ENCODE measurements at places on chromosomes 13 and 19.

GRCh38 chr19:11530432-11530831 is 1.5 kb upstream of the ECSIT start:
- peak; percentile 83 for DNase-seq

- DNase-seq, result no peak
Measured at GRCh38 chr13:107788464-107789165, 426.7 kb downstream of the LIG4 start.

DNA sequence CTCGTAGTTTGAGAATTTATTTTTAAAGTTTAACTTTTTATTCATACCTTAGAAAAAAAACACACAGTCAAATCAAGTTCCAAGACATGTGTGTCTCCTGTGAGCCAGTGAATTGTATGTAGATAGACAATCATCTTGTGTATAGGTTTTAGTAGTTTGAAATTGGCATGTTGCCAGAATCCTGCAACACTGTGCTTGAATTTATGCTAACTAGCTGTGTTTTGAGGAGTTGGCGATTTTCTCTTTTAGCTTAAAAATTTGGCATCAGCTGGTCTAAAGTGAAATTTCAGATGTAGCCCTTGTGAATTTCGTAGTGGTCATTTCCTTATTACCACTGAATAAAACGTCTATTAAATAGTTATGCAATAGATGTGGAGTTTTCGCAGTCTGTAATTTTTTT is 213.2 kb downstream of the ATP8A2 start:
- DNase-seq, result no peak

DNA sequence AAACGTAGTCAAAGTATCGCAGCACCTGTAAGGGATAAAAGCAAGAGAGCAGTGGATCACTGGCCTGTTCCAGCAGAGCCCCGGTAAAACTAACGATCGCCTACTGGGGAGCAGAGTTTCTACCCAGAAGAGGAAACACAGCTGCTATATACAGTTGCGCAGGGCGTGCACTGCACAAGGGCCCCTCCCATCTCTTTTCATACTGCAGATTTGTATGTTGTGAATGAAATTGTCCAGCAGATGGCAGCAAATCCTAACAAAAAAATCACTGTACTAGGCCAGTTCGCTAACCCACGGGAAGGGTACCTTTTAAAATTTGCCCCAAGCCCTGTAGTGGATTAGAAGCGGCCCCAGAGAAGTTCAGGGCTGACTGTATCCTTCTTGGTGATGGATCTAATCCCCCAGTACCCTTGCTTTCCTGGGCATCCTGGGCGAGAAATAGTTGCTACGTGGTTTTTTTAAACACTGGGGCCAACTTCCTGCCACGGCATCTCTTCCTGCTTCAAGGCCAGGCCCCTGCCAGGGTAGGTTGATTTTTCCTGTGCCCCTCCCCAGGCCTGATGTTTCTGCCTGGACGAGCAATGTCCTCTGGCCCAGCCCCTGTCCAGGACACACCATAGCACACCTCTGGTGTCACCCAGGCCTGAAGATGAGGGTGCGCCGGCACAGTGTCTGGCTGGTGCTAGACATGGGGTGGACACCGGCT is 127.0 kb downstream of the IER2 start:
- no peak for DNase-seq

DNA sequence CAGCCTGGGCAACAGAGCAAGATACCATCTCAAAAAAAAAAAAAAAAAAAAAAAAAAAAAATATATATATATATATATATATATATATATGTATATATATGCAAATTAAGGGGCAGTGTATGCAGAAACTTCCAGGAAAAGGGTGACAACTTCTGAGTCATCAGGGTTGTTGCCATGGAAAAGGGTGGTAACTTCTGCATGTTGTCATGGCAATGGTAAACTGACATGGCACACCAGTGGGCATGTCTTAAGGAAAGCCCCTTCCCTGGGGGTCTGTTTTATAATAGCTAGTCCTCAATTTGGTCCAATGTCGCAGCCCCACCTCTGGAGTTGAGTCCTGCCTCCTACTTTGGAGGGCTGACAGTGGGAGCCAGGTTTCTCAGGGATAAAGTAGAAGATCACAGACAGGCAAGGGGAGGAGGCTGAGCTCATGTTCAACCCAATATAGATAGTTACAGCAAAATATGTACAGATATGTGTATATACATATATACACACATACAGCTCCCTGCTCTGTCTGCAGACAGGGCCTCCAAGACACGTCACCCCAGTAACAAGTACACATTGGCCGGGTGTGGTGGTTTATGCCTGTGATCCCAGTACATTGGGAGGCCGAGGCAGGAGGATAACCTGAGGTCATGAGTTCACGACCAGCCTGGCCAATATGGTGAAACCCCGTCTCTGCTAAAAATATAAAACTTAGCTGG is 7.2 kb upstream of the FCHO1 start:
- no peak for DNase-seq

DNA sequence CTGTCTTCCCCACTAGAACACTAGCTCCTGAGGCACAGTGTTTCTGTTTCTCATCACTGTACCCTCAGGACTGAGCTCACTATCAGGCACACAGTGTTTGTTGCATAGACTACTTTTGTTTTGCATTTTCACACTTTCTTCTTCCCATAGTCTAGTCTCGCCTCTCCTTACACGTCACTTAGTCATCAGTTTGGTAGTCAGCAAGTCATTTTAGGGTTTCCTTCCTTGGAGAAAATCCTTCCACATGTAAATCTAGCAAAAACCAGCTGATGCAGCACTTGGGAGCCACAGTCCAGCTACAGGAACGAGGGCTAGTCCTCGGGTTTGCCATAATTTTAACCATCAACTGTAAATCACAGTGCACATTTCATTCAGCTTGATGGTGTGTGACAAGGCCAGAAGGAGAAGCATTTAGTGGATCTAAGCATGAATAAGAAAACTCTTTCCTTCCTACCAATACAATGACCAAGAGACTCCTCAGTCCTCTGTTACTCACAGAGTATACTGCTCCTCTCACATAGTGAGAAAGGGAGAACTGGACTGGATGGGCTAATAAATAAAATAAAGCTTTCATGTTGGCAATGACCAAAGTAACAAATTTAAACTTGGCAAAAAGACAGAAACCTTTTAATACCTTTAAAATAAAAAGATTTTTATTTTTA is 221.0 kb downstream of the KLF12 start:
- no peak for DNase-seq

- DNase-seq, result no peak
Measured at GRCh38 chr13:40329781-40330485, 336.5 kb downstream of the FOXO1 start.

- peak; percentile 30 for DNase-seq
Measured at GRCh38 chr13:44331912-44332851, 41.4 kb upstream of the SERP2 start.

DNA sequence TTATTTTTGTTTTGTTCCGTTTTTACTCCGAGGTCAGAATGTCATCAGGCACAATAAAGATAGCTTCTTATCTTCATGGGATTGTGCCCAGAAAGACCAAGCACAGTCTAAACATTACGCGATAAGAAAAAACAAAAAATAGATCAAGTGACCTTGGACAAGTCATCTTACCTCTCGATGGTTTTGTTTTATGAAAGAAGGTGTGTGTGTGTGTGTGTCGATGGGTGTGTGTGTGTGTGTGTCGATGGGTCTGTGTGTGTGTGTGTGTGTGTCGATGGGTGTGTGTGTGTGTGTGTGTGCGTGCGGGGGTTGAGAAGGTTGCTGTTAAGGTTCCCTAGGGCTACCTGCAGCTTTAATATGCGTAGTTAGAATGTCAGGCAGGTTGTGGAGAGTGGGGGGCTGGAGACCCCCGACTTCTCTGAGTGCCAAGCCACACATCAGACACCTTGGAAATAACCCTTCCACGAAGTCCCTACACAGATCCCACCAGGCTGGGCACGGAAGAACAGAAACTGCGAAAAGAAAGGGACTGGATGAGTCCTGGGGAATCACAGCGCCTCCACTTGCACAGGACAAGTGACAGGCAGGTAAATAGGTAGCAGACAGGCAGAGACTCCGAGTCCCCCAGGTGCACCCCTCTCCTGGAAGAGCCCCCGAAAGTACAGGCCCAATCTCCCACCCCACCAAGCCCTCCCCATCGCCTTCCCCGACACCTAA is 458 bp upstream of the ATP8A2 start:
- no peak for DNase-seq

DNA sequence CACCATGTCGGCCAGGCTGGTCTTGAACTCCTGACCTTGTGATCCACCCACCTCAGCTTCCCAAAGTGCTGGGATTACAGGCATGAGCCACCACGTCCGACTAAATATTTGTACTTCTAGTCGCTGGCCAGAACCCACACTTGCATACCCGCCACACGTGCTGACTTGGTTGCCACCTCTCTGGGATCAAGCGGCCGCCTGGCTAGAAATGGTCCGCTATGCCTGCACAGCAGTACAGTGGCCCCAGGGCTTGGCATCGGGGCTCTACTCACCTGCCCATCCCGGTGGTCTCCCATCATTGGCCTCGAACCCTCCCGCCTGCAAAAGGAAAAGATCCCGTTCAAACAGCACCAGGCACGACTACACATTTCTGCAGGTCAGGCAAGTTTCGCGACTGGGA is 23.7 kb upstream of the TINCR start:
- no peak for DNase-seq

- no peak for DNase-seq
Measured at GRCh38 chr13:41897126-41897525, 63.8 kb downstream of the VWA8 start.

- peak; percentile 4 for DNase-seq
Measured at GRCh38 chr13:33678906-33679657, 138.9 kb upstream of the RFC3 start.

- DNase-seq, result no peak
Measured at GRCh38 chr19:53961523-53962356, 997 bp upstream of the CACNG8 start.

- no peak for DNase-seq
Measured at GRCh38 chr13:38167164-38167822, 182.4 kb upstream of the UFM1 start.

DNA sequence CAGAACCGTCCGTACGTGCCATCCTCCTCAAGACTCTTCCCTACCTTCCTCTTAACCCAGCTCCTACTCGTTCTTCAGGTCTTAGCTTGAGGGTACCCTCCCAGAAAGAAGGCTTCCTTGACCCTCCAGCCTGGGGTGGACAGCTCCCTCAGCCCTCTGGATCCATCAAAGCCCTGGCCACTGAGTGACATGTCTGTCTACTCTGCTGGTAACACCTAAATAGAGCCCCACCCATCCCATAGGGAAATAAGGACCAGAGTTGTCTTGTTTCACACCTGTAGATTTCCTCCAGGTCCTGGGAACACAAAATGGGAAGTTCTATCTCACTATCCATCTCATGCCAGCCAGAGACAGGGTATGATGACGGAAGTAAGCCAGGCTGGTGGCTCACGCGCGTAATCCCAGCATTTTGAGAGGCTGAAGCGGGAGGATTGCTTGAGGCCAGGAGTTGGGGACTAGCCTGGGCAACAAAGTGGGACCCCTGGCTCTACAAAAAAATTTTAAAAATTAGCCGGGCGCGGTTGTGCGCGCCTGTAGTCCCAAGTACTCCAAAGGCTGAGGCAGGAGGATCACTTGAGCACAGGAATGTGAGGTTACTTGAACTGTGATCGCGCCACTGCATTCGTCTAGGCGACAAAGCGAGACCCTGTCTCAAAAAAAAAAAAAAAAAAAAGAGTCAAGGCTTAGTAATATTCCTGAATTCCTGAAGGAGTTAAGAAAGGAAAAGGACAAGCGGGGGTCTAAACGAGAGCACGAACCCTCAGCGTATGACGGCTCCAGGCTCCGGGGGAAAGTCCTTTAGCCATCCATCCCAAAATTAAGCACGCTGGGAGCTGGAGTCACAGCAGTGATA is 566 bp upstream of the CCDC97 start:
- DNase-seq, result no peak

DNA sequence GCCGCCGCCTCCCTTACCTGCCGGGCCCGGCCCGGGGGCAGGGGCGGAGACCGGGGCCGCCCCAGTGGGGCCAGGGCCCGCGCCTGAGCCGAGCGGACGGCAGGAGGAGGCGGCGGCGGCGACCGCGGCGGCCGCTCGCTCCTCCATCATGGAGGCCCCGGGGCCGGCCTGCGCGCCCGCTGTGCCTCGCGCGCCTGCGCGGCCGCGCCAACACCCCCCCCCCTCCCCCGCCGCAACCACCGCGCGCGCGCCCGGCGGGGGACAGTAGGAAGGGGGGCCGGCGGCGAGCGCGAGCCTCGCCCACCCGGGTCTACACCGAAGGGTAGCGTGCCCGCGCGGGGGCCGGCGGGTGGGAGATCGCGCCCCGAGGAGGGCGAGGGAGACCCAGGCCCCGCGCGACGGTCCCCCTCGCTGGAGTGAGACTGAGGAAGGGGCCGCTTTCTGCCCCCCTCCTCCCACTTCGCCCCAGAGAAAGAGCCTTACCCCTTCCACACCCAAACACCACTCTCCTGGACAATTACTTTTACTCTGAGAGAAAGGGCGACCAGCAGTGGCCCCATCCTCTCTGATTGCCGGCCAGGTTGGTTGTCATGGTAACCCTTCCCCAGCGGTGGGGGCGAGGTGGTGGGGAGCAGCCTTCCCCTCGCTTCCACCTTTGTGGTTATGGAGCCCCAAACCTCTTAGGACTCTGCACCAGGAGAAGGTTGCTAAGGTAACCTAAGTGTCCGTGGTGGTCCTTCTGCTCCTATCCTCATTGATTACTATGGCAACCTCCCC is at the start of gene STRN4:
Gene STRN4 (minus strand): TSS at position 170 of the 777 bp plus-strand sequence. CDS start 20 bp downstream, at position 150.
- peak; percentile 63 for DNase-seq

- no peak for DNase-seq
Measured at GRCh38 chr13:20983386-20983785, 78.0 kb downstream of the LATS2 start.

DNA sequence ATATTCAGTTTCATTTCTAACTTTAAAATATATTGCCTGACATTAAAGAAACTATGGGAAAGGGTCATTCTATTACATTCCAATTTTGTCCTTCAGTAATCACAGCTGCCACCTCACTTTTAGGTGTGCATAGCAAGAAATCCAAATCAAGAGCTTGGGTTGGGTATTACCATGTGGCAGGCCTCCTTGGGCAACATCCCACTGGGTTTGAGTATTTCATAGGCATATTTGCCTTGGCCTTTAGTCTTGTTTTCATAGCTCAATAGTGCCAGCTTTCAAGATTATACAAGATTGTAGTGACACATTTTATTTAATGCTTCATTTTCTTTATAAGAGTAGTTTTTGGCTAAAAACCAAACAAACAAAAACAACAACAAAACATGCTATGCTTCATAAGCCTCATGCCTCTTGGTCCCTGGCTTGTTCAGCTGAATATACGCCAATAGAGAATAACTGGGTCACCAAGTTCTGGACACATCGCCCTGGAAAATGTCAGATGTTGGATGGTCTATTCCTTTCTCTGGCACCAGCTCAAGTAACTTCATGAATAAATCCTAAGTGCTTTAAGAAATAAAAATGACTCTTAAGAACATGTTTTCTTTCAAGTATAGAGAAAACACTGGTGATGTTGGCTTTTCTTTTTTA is 167.4 kb upstream of the STARD13 start:
- DNase-seq, result no peak

GRCh38 chr19:18475004-18475453 is 37.1 kb upstream of the ISYNA1 start:
- no peak for DNase-seq

DNA sequence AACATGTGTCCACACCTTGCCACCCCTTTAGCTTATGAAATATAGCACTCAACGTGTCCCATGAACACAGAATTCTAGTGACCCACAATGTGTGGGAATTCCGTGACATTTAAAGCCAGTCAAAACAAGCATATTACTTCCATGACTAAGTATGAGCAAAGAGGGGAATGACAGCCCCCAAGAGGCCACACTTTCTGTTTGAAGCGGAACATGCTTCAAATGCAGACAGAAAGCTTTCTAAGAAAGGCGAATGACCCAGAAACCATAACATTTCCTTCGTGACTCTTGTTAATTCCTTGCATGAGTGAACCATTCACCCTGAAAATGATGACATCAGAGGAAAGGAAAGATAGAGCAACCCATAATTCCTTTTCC is 122.0 kb upstream of the FNDC3A start:
- no peak for DNase-seq

GRCh38 chr13:111900390-111901131 is 166.4 kb upstream of the SOX1 start:
- DNase-seq, result no peak
